ENCODE measurements at places on chromosomes 2 and 18.

DNA sequence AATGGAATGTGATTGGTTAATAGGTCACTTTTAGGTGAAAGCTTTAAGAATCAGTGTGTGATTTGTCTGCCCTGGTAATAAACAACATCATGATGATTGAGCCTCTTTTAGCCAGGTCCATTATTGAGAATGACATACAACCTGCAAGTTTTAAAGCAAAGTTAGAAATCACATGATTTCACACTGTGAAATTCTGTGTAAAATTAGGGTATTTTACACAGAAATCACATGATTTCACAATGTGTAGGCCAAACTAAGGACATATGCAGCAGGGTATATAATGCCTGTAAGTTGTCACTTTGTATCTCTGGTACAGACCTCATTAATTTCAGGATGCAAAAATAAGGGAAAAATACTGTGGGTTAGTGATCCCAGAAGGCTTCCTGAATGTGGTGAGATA is 16.7 kb downstream of the PSMD14 start:
- DNase-seq, result no peak

DNA sequence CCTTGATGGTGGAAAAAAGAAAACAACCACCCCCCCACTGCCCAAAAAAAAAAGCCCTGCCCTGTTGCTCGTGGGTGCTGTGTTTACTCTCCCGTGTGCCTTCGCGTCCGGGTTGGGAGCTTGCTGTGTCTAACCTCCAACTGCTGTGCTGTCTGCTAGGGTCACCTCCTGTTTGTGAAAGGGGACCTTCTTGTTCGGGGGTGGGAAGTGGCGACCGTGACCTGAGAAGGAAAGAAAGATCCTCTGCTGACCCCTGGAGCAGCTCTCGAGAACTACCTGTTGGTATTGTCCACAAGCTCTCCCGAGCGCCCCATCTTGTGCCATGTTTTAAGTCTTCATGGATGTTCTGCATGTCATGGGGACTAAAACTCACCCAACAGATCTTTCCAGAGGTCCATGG is 28.0 kb downstream of the MAL start:
- no peak for DNase-seq

DNA sequence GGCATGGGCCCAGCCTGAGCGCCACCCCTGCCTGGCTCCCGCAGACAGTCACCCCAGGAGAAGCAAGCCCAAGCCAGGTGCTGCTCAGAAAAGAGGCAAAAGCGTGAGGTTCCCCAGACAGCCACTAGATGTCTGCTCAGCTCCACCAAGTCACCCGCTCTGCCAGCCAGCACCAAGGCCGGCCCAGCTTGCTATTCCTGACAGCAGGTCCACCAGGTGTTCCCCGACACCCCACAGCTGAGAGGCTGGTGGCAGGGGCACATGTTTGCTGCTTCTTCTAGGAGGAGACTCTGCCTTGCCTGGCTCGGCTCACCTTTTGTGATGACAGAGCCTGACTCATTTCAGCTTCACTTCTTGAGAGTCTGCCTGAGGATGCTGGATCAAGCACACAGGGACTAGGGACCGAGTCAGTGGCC is 206.7 kb downstream of the MGAT5 start:
- peak; percentile 45 for DNase-seq

DNA sequence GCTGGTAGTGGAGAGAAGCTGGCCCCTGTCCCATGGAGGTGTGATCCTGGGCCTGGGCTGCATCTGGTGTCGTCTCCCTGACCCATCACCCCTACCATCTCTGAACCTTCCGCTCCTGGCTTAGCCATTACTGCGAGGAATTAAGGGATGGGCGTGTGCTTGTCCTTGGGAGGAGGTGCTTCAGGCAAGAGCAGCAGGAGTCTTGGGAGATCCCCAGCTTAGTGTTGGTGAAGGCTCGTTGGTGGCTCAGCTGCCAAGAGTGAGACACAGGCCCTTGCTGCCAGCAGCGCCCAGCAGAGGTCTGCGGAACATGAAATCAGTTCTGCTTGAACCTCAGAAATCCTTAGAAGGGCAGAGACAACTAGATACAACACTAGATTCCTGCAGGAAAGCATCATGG is 59.9 kb upstream of the TGFA start:
- DNase-seq, result no peak

DNA sequence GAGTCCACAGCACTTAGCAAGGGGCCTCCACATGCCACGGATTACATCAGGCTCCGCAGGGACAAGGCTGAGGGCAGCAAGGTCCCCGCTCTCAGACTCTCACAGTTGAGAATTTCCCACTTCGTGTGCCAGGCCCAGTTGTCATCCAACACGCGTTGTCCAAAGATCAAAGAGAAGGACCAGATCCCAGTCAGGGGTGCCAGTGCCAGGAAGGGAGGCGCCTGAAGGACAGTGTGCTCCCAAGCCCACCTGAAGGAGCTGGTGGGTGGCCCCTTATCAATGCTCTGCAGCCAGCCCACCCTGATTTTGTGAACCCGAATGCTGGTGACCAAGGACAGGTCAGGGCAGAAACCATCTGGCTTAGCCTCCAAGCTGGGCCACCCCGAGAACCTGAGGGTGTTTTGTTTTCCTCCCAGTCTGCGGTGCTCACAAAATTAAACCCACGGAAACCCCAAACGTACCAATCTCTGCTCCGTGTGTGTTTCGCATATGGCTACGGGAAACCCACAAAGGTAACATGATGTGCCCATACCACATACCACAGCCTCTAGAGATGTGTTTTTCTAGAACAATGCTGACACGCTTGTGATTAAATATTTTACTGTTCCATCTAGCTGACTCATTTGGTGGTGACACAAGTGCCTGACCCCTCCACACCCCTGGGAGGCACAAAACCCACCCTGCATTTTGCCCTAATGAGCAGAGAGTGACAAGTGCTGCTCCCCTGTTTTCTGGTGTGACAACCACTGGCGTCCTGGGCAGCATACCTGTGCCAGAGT is 24.5 kb downstream of the CRACDL start:
- DNase-seq, result peak; percentile 44

- no peak for DNase-seq
These were observed 20.8 kb downstream of the CRIM1 start for GRCh38 chr2:36376319-36376765.

All from activated CD4-positive, alpha-beta T cell treated with anti-CD3 and anti-CD28 coated beads, Interleukin-2, amount 10 ng/mL, durations not matched to agents 7 days and 5 days (primary cell).